ENCODE measurements at places on chromosomes 3 and 15. TPM values are rescaled to one million over a fixed set of nuclear protein-coding genes. Genes with fewer than 3 reads are reported as not detected.
A peak's percentile ranks its signal among the peaks of the same experiment; 100 is the strongest.

DNA sequence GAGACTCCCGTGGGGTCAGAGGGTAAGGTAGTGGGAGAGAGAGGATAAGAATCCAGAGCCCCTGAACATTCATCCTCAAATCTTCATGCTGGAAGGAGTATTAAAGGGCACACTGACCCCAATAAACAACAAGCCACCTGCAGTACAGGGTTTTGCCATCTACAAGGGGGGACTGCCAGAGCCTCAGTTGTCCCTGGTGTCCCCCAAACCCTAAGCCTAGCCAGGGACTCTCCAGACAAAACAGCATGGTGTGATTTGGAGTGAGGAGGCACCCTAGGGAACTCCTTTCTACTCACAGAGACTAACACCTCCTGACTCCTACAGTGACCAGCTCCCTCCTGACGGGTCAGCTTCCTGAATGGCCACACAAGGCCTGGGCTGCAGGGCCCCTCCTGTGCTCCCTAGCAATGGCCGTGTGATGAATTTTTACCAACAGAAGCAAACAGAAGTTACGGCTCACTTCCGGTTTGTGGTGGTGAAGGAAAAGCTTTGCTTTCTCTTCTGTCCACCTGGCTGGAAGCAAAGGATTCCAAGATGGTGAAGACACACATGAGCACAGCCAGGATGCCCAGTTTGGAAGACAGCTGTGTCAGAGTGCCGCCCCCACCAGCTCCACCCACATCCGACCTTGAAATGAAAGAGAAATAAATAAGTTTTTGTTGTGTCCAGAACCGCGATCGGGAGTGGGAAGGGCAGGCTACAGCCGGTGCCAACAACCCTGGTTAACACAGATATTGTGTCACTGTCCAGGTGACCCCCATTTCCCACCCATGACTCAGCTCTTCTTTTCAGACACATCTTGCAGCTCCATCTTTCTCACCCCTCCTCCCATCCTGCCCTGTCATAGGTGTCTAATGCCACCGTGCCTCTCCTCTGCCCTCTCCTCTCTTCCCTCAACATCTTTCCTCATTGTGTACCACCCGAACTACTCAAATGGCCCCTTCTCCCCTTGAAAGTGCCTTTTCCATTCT lies 69.6 kb upstream of the ATP13A3 start:
- no peaks in the 10 kb centered on the region for H3K27me3 ChIP-seq
- peak overlapping the region; percentile 69 for H3K4me3 ChIP-seq
- no peaks in the 10 kb centered on the region for H3K4me1 ChIP-seq
- no peak overlapping the region for H3K27ac ChIP-seq
- DNase-seq = peak; percentile 46

- H3K36me3 ChIP-seq = no peaks in the 10 kb centered on the region
- H3K27ac ChIP-seq = no peak overlapping the region
- H3K4me1 ChIP-seq = no peaks in the 10 kb centered on the region
Measured at GRCh38 chr3:28786446-28786845, 437.8 kb upstream of the AZI2 start.

- H3K27me3 ChIP-seq = peaks cover 84% of the 10 kb centered on the region
- H3K4me1 ChIP-seq = peaks cover 60% of the 10 kb centered on the region
- no peaks in the 10 kb centered on the region for H3K36me3 ChIP-seq
Measured at GRCh38 chr3:194137008-194137505, 1.1 kb downstream of the HES1 start.

DNA sequence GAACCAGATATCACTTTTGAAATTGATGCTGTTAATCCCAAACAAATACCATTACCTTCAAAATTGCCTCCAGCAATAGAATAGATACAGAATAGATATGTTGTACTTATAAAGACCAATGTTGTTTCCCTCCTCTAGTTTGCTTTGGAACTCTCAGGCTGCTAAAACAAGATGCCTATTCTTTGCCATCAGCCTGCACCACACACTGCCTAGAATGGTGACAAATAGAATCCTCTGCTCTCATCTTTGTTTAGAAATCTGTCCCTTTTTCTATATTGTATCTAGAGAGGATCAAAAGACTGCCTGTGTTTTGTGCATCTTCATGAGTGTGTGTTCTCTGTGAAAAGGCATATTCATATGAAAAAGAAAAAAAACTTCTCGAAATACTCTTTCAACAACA lies 349.2 kb upstream of the CCDC54 start:
- no peaks in the 10 kb centered on the region for H3K27me3 ChIP-seq
- no peak overlapping the region for H3K27ac ChIP-seq
- DNase-seq = no peak
- no peaks in the 10 kb centered on the region for H3K4me1 ChIP-seq
- no peak overlapping the region for H3K4me3 ChIP-seq

DNA sequence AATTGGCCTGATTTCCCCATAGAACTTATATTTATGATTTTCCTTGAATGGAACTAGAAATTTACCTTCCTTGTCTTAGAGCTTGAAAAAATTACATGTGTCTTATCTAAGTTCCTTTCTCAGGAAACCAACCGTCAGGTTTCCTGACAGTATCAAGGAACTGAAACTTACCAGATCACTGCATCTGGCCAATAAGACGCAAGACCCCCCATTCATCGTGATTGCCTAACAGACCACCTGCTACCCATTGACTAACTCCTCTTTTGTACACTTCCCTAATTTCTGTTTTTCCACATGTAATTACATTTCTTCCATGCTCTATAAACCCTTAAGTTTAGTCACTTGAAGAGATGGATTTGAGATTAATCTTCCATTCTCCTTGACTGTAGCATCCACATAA lies 517.2 kb upstream of the CBLB start:
- no peak overlapping the region for H3K4me3 ChIP-seq
- no peaks in the 10 kb centered on the region for H3K36me3 ChIP-seq
- no peak for DNase-seq
- H3K27ac ChIP-seq = no peak overlapping the region

DNA sequence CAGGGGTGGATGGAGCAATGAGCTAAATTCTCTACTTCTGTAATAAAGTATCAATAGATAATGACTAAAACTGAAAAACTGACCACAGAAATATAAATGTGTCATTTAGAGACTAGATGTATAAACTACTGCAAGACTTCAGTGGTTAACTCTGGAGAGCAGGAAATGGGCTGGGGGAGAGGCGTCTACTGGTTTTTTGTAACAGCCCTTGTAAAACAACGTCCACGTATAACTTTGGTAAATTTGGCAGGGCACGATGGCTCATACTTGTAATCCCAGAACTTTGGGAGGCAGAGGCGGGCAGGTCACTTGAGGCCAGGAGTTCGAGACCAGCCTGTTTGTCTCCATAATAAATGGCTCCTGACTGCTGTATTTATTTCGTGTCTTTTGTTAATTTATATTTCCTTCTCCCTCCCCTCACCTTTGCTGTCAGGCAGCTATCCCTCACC lies 12.5 kb downstream of the RAB27A start:
- no peak overlapping the region for H3K4me3 ChIP-seq
- peak overlapping the region; percentile 76 for H3K27ac ChIP-seq
- peaks cover 68% of the 10 kb centered on the region for H3K4me1 ChIP-seq

- H3K27me3 ChIP-seq = no peaks in the 10 kb centered on the region
- no peak for DNase-seq
- no peaks in the 10 kb centered on the region for H3K36me3 ChIP-seq
Measured at GRCh38 chr3:9169956-9170850, 79.2 kb downstream of the SRGAP3 start.

GRCh38 chr15:63277038-63277892 lies at the start of gene APH1B:
APH1B (plus strand) TSS chr15:63277605; CDS start chr15:63277624, 19 bp downstream.
- H3K27me3 ChIP-seq = no peaks in the 10 kb centered on the region
- H3K36me3 ChIP-seq = peaks cover 20% of the 10 kb centered on the region
- H3K4me1 ChIP-seq = peaks cover 28% of the 10 kb centered on the region
- peak within 1 kb of the TSS; percentile 94 for H3K27ac ChIP-seq
- peak; percentile 61 for DNase-seq

- DNase-seq = no peak
- no peaks in the 10 kb centered on the region for H3K27me3 ChIP-seq
- H3K27ac ChIP-seq = no peak overlapping the region
Measured at GRCh38 chr15:32659340-32660155, 18.0 kb downstream of the SCG5 start.

Gene BMF
- 6.5 TPM for polyA plus RNA-seq

Gene ABHD5
- polyA plus RNA-seq = 18.8 TPM

Gene SMCO1
- polyA plus RNA-seq = not detected

Gene ROBO2
- polyA plus RNA-seq = not detected

Gene SPTBN5
- polyA plus RNA-seq = not detected

Gene SPINK8
- polyA plus RNA-seq = not detected

Gene GRK7
- 0.07 TPM for polyA plus RNA-seq

Gene PLA2G4E
- not detected for polyA plus RNA-seq

Measured in CD14-positive monocyte (primary cell).